ENCODE measurements at places on chromosomes 4 and X.

DNA sequence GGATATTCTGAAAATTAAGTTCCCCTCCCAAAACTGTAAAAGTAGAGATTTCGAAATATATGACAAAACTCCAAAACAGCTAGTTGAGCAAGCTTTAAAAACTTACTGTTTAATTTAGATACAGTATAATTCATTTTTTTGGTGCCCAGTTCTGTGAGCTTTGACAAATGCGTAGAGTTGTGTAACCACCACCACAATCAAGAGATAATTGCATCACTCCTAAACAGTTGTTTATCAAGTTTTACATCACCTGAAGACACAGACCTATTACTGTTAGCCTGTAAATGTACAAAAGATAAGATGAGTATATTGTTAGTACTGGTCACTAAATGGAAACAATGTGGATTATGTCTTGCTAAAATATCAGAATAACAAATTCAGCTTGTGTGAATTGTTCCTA, 62.3 kb downstream of the ALG13 start:
- no peak for DNase-seq

- DNase-seq, result no peak
Measured at GRCh38 chrX:43998374-43998773, 25.2 kb upstream of the NDP start.

GRCh38 chr4:118337954-118338353, 14.8 kb downstream of the PRSS12 start:
- DNase-seq, result no peak

- DNase-seq, result no peak
Measured at GRCh38 chr4:145446184-145446583, 35.5 kb upstream of the SMAD1 start.

DNA sequence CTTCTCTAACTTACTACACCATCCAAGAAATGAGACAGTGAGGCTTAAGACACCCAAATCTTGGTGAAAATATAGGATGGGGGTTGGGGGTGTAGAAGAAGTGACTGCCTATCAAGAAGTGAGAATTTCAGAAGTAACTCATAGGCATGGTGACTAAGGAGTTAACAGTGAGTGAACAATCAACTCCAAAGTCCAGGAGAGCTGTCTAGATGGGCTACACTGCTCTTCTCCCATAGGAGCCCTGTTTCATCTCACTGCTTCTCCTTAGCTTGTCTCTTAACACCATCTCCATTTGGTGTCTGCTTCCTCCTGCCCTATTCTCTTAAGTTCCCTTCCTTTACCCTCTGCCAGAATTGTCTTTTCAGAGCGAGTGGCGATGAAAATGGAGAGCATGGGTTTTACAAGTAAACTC, 22.7 kb downstream of the FABP2 start:
- DNase-seq, result peak; percentile 32

Data from pons (tissue), 1 donor.